ENCODE measurements at places on chromosomes 6 and 20. TPM values are rescaled to one million over a fixed set of nuclear protein-coding genes. Genes with fewer than 3 reads are reported as not detected.

DNA sequence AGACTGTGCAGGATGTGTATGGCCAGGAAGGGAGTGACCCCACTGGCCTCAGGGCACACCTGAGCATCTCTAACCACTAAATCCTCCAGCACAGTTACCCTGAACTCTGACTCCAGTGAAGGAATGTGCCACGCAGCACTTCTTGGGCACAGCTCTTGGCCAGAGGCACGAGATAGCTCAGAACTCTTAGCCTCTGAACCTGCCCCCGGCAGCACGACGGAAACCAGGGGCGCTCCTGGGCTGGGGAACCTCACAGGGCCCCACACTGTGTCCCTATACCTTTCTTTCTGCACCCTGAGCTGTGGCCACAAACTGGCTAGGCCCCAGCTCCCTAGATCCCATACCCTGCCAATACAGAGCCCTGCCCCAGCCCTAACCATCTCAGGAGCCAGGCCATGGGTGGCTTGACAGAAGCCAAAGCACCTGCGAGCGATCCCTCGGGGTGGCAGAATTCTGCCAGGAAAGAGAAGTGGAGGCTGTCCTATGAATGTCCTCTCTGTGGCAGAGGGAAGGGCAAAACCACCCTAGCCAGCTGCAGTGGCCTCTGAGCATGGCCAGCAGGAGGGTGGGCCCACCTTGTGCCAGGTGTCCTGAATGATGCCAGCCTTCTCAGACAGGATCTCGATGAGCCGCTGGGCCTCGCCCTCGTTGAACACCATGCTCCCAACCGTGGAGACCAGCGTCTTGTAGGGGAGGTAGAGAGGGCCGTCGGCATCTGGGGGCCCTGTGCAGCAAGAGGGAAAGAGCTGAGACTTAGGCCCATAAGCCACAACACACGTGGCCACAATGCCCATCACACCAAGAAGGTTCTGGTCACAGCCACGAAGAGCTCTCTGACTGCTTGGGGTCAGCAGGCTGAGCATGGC, 39.4 kb downstream of the RRBP1 start:
- H3K27me3 ChIP-seq, result no peaks in the 10 kb centered on the region
- DNase-seq, result no peak
- H3K4me1 ChIP-seq, result peaks cover 5% of the 10 kb centered on the region
- no peaks in the 10 kb centered on the region for H3K36me3 ChIP-seq
- H3K27ac ChIP-seq, result no peak overlapping the region
- H3K4me3 ChIP-seq, result no peak overlapping the region

DNA sequence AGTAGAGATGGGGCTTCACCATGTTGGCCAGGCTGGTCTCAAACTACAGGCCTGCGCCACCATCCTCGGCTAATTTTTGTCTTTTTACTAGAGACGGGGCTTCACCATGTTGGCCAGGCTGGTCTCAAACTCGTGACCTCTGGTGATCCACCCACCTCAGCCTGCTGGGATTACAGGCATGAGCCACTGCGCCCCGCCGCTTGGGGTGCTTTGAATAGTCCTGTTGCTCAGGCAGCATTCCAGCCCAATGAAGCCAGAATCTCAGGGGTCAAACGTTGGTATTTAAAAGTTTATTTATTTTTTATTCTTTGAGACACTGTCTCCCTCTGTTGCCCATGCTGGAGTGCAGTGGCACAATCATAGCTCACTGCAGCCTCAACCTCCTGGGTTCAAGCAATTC, 11.3 kb downstream of the MOCS3 start:
- H3K4me1 ChIP-seq, result no peaks in the 10 kb centered on the region
- DNase-seq, result no peak
- no peaks in the 10 kb centered on the region for H3K27me3 ChIP-seq
- H3K36me3 ChIP-seq, result no peaks in the 10 kb centered on the region
- no peak overlapping the region for H3K27ac ChIP-seq

DNA sequence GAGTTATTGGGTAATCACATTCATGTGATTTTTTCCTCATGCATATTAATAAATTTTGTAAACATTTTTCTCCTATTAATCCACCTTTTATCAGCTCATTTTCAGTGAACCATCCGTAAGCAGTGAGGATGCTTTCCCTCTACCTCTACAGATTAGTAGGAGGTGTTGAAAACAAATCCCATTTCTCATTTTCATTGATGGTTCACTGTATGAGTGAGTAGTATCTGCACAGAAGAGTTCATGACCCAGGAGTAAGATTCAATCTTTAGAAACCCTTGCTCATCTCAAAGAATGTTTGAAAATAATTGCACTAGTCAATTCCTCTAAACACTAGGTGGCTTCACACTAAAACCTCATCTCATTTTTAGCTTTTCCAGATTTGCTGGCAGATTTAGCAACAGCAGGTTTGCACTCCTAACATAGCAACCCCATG, 440.0 kb downstream of the HAO1 start:
- H3K36me3 ChIP-seq, result no peaks in the 10 kb centered on the region
- H3K4me3 ChIP-seq, result no peak overlapping the region
- no peak for DNase-seq
- no peaks in the 10 kb centered on the region for H3K27me3 ChIP-seq
- H3K4me1 ChIP-seq, result peaks cover 12% of the 10 kb centered on the region
- H3K27ac ChIP-seq, result no peak overlapping the region

DNA sequence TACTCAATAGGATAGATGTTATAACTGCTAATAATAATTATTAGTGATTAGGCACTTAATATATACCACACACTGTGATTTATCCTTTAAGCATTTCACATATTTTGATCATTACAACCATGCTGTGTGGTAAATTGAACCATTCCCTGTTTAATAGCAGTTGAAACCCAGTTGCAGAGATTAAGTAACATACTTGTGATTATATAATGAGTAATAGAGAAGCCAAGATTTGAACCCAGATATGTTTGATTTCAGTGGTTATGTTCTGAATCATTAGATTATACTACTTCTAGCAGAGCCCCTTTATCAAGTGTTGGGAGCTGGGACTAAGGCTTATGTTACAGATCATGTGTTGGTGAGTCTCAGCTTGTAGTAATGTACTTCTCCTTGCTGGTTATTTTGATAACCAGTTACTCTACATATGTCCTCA, 44.1 kb downstream of the STK4 start:
- H3K4me3 ChIP-seq, result no peak overlapping the region
- no peaks in the 10 kb centered on the region for H3K4me1 ChIP-seq
- no peaks in the 10 kb centered on the region for H3K27me3 ChIP-seq

The RPS6KA2 gene
- total RNA-seq, result 25.3 TPM

- peak; percentile 87 for DNase-seq
- H3K36me3 ChIP-seq, result no peaks in the 10 kb centered on the region
- no peak overlapping the region for H3K4me3 ChIP-seq
- H3K4me1 ChIP-seq, result peaks cover 9% of the 10 kb centered on the region
- H3K27me3 ChIP-seq, result no peaks in the 10 kb centered on the region
These were observed 49.7 kb upstream of the IL20RA start for GRCh38 chr6:137094411-137095008.

- no peaks in the 10 kb centered on the region for H3K36me3 ChIP-seq
- no peaks in the 10 kb centered on the region for H3K27me3 ChIP-seq
- DNase-seq, result no peak
- peak overlapping the region; percentile 60 for H3K4me3 ChIP-seq
- H3K4me1 ChIP-seq, result peaks cover 11% of the 10 kb centered on the region
These were observed 41.8 kb downstream of the OR2B2 start for GRCh38 chr6:27870291-27870870.

GRCh38 chr6:70547313-70547712, 19.4 kb upstream of the SDHAF4 start:
- H3K27ac ChIP-seq, result no peak overlapping the region
- DNase-seq, result peak; percentile 44
- no peaks in the 10 kb centered on the region for H3K27me3 ChIP-seq

The COL12A1 gene
- total RNA-seq, result 6.3 TPM

The OPRL1 gene
- total RNA-seq, result 1.1 TPM

- no peak overlapping the region for H3K27ac ChIP-seq
- no peak for DNase-seq
- no peaks in the 10 kb centered on the region for H3K4me1 ChIP-seq
- no peaks in the 10 kb centered on the region for H3K27me3 ChIP-seq
These were observed 8.9 kb upstream of the RFPL4B start for GRCh38 chr6:112338166-112338709.

DNA sequence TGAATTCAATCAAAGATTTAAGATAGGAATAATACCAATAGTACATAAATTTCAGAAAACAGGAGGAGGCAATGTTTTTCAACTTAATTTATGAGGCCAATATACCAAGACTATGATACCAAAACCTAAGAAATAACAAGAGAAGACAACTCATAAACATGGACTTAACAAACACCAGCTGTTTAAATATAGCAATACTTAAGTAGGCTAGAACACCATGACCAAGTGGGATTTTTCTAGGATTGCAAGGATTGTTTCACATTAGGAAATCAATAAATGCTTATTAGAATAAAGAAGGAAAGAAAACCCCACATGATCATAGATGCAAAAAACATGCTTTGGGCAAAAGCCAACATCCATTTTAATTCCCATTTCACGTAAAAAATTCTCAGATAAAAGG, 355.1 kb downstream of the EPM2A start:
- H3K4me1 ChIP-seq, result no peaks in the 10 kb centered on the region
- no peak overlapping the region for H3K4me3 ChIP-seq
- no peak for DNase-seq
- no peaks in the 10 kb centered on the region for H3K27me3 ChIP-seq
- no peak overlapping the region for H3K27ac ChIP-seq
- H3K36me3 ChIP-seq, result peaks cover 3% of the 10 kb centered on the region

- H3K36me3 ChIP-seq, result no peaks in the 10 kb centered on the region
- DNase-seq, result no peak
- no peaks in the 10 kb centered on the region for H3K4me1 ChIP-seq
- no peak overlapping the region for H3K4me3 ChIP-seq
- no peaks in the 10 kb centered on the region for H3K27me3 ChIP-seq
- no peak overlapping the region for H3K27ac ChIP-seq
These were observed 29.2 kb downstream of the FRMD1 start for GRCh38 chr6:168049706-168050224.

The KCNB1 gene
- 0.50 TPM for total RNA-seq

The IFNGR1 gene
- total RNA-seq, result 29.4 TPM

DNA sequence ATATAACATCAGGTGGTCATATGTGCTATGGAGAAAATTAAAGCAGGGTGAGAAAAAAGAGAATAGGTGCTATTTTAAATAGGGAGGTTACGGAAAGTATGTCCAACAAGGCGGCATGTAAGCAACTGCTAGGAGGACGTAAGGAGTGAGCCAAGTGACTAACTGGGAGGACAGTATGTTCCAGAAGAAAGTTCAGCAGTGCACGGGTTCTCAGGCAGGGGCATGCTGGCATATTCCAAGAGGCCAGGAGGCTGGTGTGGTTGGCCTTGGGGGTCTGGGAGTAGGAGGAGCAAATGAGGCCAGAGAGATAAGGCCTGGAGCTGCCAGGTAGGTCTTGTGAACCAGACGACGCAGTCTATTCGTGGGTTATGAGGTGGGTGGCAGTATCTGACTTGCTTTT, 112.4 kb downstream of the ARMC2 start:
- no peak overlapping the region for H3K4me3 ChIP-seq
- no peak overlapping the region for H3K27ac ChIP-seq
- no peaks in the 10 kb centered on the region for H3K27me3 ChIP-seq

GRCh38 chr20:37980383-37980782, 52.9 kb downstream of the TTI1 start:
- no peaks in the 10 kb centered on the region for H3K27me3 ChIP-seq
- H3K4me3 ChIP-seq, result no peak overlapping the region
- no peak for DNase-seq
- peaks cover 4% of the 10 kb centered on the region for H3K36me3 ChIP-seq
- H3K27ac ChIP-seq, result no peak overlapping the region

- H3K4me1 ChIP-seq, result peaks cover 8% of the 10 kb centered on the region
- H3K27me3 ChIP-seq, result no peaks in the 10 kb centered on the region
- DNase-seq, result no peak
- no peaks in the 10 kb centered on the region for H3K36me3 ChIP-seq
- no peak overlapping the region for H3K4me3 ChIP-seq
These were observed 19.8 kb downstream of the DSE start for GRCh38 chr6:116390581-116390980.

DNA sequence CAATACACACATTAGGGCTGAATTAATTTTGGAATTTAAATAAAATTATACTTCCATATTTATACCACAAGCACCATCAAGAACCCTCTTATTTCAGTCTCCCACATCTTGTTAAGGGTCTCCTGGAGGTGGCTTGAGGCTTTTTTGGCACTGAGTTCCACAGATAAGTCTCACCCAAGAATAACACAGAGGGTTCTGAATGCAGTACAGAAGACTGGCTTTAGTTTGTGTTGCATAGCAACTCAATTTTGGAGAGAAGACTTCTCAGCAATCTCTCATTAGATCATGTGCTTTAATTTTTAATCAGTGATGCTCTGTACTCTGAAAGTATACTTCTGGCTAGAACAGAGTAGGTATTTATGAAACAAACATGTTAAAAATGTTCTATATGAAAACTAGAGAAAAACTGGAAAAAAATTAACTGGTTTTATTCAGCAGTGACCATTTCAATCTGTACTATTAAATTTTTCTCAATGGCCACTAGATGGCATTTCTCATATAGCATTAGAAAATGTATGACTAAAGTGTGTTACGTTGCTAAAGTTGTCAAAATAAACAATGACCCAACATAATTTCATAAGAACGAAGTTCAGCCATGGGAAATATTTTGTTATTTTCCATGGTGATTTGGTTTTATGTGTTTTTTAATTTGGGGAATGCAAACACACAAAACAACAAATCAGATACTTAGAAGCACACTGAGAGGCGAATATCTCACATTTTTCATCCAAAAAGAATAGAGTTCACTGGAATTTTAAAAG, 32.7 kb upstream of the MAP7 start:
- H3K4me3 ChIP-seq, result no peak overlapping the region
- peak; percentile 21 for DNase-seq
- no peaks in the 10 kb centered on the region for H3K36me3 ChIP-seq
- no peaks in the 10 kb centered on the region for H3K27me3 ChIP-seq

The OR2H2 gene
- not detected for total RNA-seq

The ACAT2 gene
- total RNA-seq, result 108 TPM

DNA sequence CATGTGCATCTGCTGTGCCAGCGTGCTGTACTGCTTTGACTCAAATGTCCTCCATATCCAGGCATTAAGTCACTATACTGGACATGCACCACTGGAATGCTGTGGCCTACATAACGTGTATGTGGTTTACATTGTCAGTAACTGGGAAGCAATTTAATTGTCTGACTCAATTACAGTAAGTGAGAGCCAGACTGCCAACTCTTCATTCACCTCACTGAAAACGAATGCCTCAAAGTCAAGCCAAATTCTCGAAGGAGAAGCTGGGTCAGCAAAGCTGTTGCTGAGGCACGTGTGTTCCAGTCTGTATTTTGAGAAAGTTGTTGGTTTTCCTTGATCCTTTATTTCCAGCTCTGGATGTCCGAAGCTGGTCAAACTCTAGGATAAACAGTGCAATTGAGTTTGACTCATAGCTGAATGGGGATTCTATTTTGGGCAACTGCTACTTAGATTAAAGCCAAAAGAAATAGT, 534.3 kb downstream of the COL12A1 start:
- no peaks in the 10 kb centered on the region for H3K36me3 ChIP-seq
- no peak overlapping the region for H3K4me3 ChIP-seq
- DNase-seq, result no peak
- no peaks in the 10 kb centered on the region for H3K4me1 ChIP-seq

The THBS2 gene
- total RNA-seq, result 44.7 TPM

DNA sequence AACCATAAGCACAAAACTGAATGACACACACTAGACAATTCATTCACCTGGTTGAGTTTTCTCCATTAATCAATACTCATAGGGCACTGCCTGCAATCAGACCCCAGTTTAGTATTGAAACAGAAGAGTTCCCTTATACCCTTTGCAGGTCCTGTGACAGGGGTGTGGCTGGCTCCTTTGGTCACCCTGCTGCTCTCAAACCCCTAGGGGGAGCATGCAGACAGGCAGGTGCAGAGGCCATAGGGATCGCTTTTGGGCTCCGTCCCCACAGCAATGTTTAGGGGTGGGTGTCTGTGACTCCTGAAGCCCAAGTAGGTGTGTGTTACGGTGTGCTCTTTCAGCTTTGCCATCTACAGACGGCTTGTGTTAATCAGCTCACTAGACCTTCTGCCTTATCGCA, 210.4 kb downstream of the CENPW start:
- H3K27ac ChIP-seq, result no peak overlapping the region
- no peak overlapping the region for H3K4me3 ChIP-seq
- H3K36me3 ChIP-seq, result no peaks in the 10 kb centered on the region
- peak; percentile 41 for DNase-seq

The CLPSL1 gene
- not detected for total RNA-seq
